ENCODE measurements at places on chromosomes 6 and 20.

- no peak for DNase-seq
Measured at GRCh38 chr6:162290846-162291465, 436.6 kb downstream of the PRKN start.

GRCh38 chr6:161135695-161136591 is 137.9 kb downstream of the AGPAT4 start:
- no peak for DNase-seq

DNA sequence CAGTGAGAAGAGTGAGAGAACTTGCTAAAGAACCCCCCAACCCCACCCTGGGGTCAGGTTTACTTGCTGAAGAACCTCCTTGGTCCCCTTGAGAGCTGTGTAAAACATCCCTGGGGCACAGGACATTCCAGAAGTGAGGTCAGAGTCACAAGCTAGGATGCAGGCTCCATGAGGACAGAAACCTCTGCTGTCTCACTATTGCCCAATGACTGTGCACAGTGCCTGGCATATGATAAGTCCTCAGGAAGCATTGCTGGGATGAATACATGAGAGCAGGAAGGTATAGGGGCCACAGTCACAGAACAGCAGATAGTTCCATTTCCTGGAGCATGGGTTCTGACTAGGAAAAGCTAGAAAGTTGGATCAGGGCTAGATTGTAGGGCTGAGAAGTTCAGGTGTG is 18.4 kb downstream of the NT5E start:
- DNase-seq, result no peak

GRCh38 chr6:134609716-134610261 is 291.9 kb upstream of the SGK1 start:
- DNase-seq, result no peak

DNA sequence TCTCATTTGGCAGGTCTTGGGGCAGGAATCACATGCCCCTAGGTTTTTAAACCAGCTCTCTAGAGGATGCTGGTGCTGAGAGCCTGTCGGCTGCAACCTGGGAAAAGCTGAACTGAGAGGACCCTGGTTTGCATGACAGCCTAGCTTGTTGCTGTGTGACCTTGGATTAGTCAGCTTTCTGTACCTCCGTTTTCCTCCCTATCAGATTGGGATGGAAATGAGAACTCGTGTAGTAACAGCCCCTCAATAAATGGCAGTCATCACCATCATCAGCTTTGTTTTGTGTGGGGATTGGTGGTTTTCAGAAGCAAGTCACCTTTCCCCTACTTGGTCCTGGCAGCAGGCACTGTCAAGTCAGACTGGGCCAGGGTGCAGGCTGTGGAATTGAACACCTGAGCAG is 75.2 kb upstream of the MYL9 start:
- no peak for DNase-seq

DNA sequence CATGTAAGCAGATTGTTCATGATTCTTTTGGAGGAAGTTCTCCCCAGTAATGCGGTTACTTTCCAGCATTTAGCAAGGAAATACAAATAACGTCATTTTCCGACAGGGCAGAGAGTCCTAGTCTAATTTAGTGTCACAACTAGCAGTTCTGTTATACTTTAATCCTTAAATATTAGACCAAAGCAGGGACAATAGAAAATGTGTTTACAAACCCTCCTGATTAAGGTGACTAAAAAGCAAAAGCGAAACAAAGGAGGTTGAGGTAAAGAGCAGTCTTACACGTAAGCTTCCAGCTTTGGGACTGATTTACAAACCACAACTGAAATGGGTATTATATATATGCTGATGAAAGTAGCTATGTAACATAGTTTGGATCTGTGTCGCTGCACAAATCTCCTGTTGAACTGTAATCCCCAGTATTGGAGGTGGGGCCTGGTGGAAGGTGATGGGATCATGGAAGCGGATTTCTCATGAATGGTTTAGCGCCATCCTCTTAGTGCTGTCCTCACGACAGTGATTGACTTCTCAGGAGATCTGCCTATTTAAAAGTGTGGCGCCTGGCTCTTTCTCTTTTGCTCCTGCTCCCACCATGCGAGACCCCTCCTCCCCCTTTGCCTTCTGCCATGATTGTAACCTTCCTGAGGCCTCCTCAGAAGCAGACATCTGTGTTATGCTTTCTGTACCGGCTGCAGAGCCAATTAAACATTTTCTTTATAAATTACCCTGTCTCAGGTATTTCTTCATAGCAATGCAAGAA is 81.9 kb downstream of the PLCB1 start:
- no peak for DNase-seq

GRCh38 chr20:37393196-37393862 is 47.4 kb downstream of the SRC start:
- no peak for DNase-seq

- no peak for DNase-seq
Measured at GRCh38 chr6:45808042-45808645, 207.5 kb downstream of the CLIC5 start.

DNA sequence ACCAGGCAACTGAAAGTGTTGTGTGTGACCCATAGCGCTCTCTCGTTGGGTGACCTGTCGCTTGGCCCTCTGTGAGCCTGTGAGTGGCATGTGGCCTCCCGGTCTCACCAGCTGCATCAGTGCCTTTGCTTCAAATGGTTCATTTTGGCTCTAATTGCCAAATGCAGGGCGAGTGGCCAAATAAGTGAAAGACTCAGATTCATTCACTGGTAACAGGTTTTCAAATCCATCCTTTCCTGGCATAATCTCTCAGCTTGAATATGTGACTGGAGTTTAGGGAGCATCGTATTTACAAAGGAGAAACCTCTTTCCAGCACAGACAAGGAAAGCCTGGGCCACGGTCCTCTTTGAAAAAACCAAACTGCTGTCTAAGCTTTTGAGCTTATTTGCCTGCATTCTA is 321.6 kb upstream of the QKI start:
- no peak for DNase-seq

GRCh38 chr6:51147756-51148155 is 329.1 kb downstream of the TFAP2B start:
- no peak for DNase-seq

- no peak for DNase-seq
Measured at GRCh38 chr6:41767112-41767833, 12.4 kb downstream of the FRS3 start.

DNA sequence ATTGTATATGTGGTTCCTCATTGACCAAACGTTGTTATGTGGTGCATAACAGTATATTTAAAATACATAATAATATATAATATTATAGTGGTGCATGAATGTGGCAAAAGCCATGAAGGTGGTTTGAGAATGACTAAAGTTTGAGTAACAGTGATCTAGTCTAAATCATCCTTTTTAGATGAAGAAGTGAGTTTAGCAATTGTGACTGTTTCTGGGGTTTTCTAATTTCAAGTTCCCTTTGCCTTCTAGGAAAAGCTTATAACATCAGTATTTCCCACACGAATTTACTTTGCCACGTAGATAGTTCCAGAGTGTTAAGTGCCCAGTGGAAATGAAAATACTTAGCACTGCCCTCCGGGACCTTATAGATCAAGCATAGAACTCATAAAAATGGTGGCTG is 40.9 kb downstream of the ARFGEF2 start:
- DNase-seq, result no peak

DNA sequence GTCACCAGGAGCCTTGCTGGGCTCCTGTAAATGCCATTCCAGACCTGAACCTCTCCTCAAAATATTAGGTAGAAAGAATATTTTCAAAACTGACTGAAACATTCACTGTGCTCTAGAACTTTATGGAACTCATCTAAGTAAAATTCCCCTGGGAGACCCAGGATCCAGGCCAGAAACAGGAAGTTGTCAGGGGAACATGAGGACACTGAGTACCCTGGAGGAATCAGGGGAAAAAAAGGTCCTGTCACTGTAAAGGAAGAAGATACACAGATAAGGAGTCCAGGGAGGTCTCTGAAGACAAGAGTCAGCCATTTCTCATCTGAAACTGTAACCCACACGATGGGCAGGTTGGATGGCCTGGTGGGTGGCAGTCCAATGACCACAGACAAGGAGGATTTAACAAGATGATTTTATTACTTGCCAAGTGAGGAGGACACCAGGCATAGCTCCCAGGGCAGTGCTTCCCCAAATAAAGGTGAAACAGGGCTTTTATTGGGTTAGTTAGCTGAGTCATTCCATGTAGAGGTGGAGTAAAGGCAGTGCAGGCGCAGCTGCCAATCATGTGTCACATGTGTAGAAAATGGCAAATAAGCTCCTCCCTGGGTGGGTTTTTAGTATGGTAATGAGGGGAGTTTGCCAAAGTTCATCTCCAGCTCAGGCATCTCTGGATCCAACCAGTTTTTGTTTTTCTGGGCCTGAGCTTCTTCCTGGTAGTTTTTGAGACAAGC is 138.5 kb downstream of the RCAN2 start:
- no peak for DNase-seq

DNA sequence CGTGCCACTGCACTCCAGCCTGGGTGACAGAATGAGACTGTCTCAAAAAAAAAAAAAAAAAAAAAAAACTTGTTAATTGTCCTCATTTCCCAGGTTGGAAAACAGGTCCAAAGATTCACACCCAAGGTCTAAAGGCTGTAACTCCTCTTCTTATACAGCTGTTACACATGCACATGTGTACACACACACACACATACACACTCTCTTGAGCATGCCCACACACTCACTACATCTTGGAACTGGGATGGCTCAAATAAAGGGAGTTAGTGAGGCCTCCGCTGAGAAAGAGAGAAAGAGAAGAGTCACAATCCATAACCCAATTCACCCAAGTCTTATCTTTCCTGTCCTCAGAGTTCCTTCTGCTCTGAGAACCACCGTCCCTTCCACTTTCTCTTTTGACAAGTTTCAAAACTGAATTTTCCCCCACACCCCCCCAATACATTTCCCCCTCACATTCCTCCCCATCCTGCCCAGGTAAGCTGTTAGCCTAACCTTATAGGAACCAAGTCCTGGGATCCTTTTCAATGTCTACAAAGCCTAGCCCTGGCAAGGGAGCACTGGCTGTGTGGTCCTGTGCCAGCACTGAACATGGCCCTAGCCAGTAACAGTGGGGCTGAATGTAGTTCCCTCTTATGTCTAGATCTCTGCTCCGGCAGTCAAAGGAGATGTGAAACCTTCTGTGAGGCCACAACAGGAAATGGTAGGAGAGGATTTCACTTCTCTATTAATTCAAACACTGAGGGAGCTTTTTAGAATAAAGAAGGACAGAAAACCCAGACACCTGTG is 3.2 kb upstream of the HLA-DMB start:
- DNase-seq, result no peak

GRCh38 chr20:15319439-15319838 is 982.0 kb upstream of the FLRT3 start:
- DNase-seq, result no peak

- no peak for DNase-seq
Measured at GRCh38 chr6:144896289-144896688, 611.2 kb downstream of the UTRN start.

DNA sequence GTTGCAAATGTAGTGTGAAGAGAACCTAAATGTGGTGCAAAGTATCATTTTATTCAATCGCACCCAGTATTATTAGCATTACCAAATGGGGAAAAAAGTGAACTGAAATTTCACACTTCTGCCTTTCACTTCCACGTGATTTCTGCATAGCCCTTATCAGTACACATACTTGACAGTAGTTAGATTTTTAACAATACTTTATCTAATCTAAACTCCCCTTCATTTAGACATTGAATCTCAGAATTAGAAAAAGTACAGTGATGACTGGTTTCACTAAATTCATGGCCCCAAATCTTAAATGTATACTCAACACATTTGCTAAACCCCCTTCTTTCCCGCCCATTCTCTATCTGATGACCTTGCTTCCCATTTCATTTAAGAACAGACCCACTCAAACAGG is 14.3 kb downstream of the STX7 start:
- DNase-seq, result no peak

- peak; percentile 39 for DNase-seq
Measured at GRCh38 chr20:50389438-50389807, 120.8 kb upstream of the PTPN1 start.

GRCh38 chr20:59273739-59274357 is 26.6 kb upstream of the EDN3 start:
- DNase-seq, result no peak

DNA sequence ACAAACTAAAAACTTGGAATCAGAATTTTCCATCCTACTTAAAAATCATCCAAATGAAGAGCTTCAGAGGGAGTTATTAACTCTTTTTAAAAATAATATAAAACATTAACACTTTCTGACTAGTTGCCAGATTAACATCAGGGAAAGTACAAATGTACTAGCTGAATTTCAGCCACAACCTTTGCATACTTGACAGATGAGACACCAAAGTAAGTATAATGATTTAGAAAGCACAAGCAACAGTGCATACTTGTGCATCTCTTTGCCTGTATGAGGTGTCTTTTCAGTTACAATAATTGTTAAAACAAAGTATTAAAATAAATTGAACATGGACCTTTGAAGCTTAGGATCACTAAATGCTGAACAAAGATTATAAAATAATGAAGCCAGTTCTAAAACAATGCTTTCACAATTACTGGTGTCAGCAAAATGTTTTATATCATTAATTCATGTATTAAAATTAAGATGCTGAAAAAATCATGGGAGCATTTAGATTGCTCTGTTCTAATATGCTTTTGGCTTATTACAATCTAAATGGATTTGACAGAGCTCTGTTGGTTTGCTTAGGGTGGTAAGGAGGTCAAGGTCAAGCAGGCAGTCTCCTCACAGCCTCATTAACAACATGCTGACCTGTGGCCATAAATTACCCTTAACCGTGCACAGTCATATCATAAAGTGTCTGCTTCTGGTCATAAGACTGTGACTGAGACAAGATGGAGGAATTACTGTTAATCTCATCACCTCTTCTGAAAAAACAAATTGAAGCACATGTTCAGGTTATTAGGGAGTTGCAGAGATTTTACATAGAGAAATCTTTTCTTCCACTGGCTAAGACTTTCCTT is 15.1 kb downstream of the RNF217 start:
- DNase-seq, result no peak

- no peak for DNase-seq
Measured at GRCh38 chr6:125188037-125188436, 34.5 kb downstream of the TPD52L1 start.

DNA sequence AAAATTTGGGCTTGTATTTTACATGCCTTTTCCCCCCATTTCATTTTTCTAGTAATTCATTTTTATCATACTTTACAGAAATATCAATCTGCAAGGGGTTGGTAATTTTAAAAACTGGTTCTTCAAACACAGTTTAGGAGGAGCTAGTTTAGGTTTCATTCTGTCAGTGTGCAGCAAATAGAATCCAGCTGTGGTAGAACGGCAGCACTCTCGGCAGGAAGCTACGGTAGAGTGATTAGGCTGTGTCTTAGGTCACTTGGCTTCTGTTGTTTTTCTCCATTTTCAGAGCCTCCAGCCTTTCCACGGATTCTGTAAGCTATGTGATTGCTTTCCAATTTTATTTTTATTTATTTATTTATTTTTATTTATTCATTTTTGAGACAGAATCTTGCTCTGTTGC is 32.7 kb downstream of the TLDC2 start:
- DNase-seq, result no peak

DNA sequence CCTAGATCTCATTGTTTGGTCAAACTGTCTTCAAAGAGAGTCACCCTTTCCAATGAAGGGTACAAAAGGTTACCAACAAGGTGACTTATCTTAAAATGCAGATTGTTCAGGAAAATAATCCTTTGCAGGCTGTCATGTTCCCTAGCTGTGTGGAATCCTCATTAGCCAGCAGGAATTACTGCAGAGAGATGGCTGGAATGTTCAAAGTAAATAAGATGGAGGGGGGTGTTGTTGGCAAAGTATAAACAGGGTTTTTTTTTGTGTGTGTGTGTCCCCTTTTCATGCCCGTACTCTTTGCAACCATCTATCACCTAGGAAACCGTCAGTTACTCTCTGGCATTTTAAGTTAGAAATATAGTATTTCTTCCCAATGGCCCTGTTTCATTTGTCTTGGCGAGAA is 6.5 kb downstream of the NEDD9 start:
- no peak for DNase-seq

All from posterior cingulate gyrus (tissue), 11 donors.